ENCODE measurements at places on chromosomes 5 and 9.

- DNase-seq = no peak
Observed at GRCh38 chr5:5437227-5438172, 15.0 kb downstream of the ICE1 start.

- no peak for DNase-seq
Observed at GRCh38 chr9:135617991-135618411, 21.3 kb downstream of the GLT6D1 start.

- DNase-seq = no peak
Observed at GRCh38 chr5:143274952-143275351, 128.5 kb downstream of the NR3C1 start.

- no peak for DNase-seq
Observed at GRCh38 chr9:120441426-120442307, 138.3 kb downstream of the CDK5RAP2 start.

DNA sequence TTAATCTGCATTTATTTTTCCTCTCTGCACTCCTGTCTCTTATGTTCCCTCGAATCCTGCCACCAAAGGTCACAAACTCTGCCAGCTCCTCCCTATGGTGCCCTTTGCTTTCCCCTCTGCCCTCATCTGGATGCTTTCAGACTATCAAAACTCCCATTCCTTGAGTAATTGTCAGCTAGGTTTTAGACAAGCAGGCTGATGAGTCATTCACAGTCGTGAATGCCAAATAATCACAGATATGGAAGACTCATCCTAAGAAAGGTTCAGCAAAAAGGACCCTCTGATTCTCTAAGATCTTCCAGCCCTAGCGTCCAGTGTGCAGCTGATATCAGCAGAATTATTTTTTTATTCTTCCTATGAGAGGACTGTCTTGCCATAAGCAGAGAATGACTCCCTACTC, 104.5 kb upstream of the NUDT12 start:
- DNase-seq = no peak

GRCh38 chr5:115377468-115378217, 81.2 kb upstream of the CCDC112 start:
- DNase-seq = no peak

DNA sequence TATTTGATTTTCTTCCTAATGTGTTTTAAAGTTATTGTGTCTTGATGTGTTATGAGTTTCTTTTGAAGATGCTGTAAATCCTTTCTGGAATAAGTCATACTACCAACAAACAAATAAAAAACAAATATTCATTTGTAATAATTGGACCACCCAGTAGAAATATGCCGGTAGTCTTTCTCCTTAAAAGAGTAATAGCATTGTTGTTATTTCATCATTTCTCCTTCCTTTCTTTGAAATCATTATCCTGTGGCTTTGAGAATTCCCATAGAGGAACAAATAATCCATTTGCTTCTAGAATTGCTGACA, 169.4 kb downstream of the NNT start:
- no peak for DNase-seq

DNA sequence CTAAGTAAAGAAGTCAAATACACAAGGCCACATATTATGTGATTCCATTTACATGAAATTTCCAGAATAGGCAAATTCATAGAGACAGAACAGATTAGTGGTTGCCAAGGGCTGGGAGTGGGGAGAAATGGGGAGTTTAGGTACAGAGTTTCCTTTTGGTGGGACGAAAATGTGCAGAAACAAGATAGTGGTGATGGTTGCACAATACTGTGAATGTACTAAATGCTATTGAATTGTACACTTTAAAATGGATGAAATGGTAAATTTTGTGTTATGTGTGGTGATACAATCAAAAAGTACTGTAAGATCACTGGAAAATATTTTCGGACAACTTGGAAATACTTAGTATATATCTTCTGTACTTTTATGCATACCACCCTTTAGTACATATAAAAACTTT, 15.0 kb downstream of the ECM2 start:
- no peak for DNase-seq

DNA sequence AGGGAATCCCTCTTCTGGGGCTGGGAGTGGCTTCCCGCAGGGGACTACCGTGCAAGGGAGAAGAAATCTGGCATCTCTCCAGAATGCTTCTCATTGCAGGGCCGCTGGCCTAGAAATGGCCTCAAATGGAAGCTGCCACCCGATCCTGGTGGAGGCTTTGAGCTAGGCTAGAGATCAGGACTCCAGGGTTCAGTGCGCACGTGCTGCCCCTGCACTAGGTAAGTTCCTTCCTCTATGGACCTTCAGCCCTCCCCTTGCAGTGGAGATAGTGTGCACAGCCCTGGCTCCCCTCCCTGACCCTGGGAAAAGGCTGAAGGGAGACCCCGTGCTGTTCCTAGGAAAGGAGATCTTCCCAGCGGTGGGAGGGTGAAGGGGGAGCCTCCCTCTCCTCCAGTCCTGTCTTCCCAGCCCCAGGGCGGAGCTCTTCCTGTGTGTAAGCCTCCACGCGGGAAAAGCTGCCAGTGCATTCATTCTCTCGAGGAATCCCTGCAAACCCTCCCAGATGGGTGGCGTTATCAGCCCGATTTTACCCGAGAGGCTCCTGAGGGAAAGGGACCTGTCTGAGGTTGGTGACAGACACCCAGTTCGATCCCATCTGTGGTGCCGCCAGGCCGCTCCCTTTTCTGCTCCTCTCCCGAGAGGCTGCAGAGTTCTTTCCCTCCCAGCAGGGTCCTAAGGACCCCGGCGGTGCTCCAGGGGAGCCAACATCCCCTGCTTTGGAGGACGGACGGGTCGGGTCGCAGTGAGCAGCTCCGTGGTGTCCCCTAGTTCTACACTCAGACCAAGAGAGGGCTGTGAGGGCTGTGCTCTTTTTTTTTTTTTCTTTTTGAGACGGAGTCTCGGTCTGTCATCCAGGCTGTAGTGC, 1.4 kb upstream of the CERCAM start:
- DNase-seq = no peak

DNA sequence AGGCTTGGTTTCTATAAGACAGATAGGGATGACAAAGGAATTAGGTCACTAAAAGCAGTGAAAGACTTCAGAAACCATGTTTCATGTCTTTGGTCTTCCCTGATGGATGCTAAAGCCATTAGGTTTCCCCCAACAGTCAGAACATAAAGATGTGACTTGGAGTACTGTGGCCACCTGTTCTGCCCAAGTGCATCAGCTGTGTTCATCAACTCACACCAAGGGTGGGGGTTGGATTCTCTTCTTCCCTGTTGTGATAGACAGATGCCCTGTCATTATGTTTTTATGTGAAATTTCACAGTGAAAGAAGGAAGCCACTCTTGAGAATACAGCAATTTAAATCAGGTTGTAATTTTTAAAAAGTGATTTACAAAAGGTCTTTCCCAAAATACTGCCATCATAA, 196.8 kb downstream of the SH3GL2 start:
- no peak for DNase-seq

DNA sequence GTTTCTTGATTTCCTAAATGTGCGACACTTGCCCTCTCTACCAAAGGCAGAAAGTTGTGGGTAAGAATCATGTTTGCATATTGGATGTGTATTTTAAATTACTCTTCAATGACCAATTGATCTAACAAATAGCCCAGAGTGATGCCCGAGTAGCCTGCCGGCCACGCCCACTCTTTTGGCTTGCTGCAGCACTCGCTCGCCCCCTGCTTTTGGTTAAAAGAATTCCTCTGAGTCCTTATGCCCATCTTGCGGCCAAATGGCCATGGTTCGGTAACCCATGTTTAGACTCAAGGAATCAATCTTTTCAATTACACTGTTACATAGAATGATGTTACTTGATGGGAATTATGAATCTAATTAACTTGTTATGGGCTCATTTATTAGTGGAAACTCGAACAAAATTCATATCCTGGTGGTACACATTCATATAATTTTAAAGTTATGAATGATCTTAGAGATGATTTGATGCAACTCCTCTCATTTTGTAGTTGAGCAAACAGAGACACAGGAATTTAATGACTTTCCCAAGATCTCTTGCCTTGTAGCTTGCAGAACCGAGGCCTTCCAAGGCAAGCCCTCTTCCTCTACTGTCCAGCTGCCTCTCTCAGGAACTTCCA, 36.5 kb downstream of the PPIC start:
- peak; percentile 18 for DNase-seq

- DNase-seq = no peak
Observed at GRCh38 chr5:156621719-156622118, 228.4 kb upstream of the PPP1R2B start.

Data from stimulated activated CD4-positive, alpha-beta T cell treated with anti-CD3 and anti-CD28 coated beads, Interleukin-2, amount 100 ng/mL, for 24 hours (primary cell).